ENCODE measurements at places on chromosomes 7 and 10.

DNA sequence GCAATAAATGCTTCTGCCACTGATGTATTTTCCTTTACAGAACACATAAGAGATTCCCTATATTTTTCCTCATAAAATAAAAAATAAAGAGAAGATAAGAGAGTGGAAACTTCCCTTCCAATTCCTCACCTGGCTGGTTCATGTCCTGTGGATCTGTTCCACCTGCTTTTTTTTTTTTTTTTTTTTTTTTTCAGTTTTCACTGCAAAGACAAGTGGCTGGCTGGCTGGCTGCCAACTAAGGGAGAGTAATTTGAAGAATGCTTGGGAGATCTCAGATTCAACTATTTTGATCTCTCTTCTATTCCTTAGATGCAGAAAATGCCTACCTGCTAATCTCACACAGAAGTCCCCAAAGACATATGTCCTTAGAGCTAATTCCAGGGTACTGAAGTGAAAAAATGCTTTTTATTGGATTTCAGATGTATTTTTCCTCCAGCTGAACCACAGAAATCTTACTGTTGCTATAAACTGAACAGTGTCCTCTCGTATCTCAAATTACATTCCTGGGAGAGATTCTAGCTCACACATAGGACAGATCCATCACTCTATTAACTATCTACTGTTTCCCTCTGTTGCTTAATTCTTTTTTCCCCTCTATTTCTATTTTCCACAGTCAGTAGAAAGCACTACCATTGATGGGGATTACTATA, 120.8 kb downstream of the NRCAM start:
- DNase-seq = no peak

DNA sequence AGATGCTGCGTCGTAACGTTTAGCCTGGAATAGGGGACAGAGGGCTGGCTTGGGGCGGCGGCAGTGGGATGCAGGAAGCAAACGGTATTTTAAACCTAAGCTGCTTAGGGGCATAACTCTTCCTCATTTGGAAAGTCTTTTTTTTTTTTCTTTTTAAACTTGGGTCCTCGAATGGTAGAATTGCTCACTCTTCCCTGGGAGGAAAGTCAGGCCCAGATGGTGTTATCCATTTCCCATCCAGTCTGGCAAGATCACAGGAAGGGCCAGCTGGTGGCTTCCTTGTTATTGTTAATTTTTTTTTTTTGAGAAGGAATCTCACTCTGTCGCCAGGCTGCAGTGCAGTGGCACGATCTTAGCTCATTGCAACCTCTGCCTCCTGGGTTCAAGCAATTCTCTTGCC, 56.6 kb downstream of the TMEM209 start:
- no peak for DNase-seq

GRCh38 chr7:116041615-116042014, 11.1 kb upstream of the TFEC start:
- DNase-seq = no peak

DNA sequence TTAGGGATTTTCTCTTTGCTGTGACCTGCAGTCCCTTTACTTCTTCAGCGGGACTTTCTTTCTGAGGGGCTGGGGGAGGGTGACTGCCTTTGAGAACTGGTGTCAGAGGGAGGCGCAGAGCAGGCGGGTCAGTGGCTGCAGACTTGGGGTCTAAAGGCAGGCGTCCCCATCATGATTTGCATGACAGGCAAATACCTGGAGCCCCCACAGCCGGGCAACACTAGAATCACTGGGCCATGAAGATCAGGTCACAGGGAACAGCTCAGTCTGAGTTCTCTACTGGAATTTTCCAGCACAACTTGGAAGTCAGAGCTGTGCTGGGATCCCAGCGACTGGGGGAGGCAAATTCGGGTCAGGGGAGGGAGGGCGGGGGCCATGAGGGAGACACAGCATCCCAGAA, 29.2 kb upstream of the PITRM1 start:
- no peak for DNase-seq

DNA sequence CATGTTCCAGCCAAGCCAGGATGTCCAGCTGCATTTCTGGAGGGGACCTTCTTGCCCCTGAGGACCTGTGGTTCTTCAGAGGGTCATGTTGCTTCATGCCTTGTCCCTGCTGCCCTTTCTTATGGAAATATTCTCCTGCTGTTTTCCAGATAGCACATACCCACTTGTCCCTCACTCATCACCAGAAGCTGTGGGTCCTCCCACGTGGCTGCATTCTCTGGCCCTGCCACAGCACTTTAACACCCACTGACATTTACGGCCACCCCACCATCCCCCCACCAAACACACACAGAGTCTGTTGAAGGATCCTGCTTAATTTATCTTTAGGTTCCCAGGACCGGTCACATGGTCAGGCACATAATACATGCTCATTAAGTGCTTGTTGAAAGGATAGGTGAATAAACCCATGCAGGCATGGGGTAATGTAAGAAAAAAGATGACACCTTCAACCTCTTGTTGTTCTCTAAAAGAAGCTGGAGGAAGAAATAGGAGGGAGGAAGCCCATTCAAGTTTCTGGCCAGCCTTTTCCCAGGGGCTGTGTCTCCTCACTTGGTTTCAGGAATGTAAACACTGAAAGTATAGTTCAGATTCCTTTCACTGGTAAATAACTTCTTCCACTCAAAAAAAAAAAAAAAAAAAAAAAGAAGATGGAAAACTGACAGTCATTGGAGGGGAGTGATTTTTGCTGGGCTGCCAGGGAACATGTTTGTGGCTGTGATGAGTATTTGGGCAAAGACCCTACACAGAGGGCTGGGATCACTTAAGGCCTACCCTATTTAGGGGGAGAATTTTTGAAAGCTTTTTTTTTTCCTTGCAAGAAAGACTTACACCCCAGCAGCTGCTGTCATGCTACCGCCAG, 19.8 kb upstream of the BMPER start:
- DNase-seq = no peak

DNA sequence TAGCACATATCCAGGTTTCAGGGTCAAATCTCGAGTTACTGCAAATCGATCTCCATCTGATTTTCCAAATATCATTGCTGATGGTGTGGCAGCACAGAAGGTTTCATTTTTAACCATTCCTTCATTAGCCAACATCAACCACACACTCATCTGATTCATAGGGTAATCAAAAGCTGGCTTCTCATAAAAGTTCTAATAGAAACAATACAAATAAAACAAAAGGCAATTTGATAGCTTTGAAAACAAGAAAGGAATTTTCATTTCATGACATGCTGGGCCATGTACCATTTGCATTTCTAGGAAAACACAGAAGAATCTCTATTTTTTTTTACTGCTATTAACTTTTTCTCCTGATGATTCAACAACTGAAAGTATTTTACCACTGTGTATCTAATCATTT, 147.7 kb upstream of the SLC26A5 start:
- no peak for DNase-seq

GRCh38 chr10:131978366-131978765, 3.4 kb downstream of the BNIP3 start:
- DNase-seq = no peak

GRCh38 chr7:37448636-37449361, at the start of gene ELMO1:
ELMO1 (minus strand) TSS chr7:37448864; CDS start chr7:37342690, 106,174 bp downstream.
- peak; percentile 93 for DNase-seq

GRCh38 chr7:3712841-3713240, 411.8 kb downstream of the SDK1 start:
- no peak for DNase-seq

- DNase-seq = no peak
These were observed 175.2 kb downstream of the TPST1 start for GRCh38 chr7:66380272-66380888.

DNA sequence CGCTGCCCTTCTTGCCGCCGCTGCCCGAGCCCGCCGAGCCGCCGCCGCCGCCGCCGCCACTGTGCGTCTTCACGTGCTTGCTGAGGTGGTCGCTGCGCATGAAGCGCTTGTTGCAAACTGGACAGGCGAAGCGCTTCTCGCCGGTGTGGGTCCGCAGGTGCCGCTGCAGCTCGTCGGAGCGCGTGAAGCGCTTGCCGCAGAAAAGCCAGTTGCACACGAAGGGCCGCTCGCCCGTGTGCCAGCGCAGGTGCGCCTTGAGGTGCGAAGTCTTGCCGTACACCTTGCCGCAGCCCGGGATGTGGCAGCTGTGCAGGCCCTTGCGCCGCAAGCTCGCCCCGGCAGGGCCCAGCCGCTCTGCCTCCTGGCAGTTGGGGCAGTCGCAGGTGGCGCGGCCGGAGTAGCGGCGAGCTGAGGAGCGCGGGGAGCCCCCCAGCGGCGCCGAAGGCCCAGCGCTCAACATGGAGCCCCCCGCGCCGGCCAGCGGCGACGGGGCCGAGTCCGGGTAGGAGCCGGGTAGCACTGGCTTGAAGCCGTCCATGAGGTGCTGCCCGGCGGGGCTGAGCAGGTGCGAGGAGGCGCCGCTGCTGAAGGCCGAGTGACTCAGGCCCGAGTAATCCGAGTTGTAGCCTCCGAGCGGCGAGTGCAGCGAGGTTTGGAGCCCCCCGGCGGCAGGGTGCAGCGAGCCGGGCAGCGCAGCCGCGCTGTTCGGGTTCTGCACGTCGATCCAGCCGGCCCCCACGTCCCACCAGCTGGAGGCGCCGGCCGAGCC, 2.1 kb downstream of the SP8 start:
- DNase-seq = no peak

- no peak for DNase-seq
These were observed 121.6 kb upstream of the UNC5B start for GRCh38 chr10:71090801-71091200.

GRCh38 chr7:157041004-157041403, 30.5 kb upstream of the MNX1 start:
- no peak for DNase-seq

GRCh38 chr7:114787556-114787955, 134.3 kb upstream of the MDFIC start:
- no peak for DNase-seq

DNA sequence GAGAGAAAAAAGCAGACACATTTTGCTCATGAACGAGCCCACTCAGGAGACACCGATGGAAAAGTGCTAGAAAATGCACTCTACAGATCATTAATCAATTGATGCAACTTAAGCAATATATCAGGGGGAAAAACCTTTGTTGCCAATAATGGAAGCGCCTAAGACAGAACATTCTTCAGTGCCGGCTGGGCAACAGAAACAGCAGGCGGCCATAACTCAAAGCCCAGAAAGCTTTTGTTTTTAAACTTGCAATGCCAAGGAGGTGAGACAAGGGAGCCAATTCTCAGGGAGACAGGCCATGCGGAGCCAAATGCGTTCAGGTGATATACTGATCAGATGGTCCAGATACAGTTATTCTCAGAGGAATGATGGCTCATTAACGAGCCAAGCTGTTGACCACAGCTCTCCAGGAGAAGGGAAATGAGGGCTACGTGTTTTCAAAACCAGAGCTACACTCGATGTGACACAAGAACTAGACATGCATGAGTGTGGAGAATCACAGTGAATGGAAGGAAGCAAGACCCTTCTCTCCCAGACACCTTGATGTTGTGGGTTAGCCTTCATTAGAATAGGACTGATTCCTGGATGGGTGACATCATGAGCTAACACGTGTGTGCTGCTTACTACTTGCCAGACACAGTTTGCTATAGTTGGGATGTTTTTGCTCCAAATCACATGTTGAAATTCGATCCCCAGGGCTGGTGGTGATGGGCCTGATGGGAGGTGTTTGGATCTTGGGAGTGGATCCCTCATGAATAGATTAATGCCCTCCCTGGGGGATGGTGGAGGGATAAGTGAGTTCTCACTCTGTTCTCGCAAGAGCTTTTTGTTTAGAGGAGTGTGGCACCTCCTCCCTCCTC, 79.1 kb upstream of the KCNMA1 start:
- DNase-seq = no peak

DNA sequence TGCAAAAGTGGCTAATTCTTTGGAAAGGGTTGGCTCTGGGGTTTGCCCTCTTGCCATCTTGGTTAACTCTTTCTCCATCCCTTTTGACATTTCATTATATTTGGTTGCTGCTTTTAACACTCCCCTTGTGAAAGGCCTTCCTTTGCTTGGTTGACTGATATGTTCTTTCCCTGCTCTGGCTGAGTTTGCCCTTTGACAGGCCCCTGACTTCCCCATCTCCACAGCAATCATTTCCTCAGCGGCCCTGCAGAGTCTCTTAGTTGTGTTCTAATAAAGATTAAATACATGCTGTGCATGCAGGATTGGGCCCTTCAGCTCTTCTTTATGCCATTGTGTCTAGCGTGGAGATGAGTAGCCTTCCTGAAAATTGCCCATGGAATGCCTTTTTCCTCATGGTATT, 84.5 kb upstream of the CSTF2T start:
- no peak for DNase-seq

- no peak for DNase-seq
These were observed 4.3 kb downstream of the HOXA10 start for GRCh38 chr7:27169658-27170425.

GRCh38 chr7:31455844-31456243, 58.0 kb upstream of the ITPRID1 start:
- DNase-seq = no peak

DNA sequence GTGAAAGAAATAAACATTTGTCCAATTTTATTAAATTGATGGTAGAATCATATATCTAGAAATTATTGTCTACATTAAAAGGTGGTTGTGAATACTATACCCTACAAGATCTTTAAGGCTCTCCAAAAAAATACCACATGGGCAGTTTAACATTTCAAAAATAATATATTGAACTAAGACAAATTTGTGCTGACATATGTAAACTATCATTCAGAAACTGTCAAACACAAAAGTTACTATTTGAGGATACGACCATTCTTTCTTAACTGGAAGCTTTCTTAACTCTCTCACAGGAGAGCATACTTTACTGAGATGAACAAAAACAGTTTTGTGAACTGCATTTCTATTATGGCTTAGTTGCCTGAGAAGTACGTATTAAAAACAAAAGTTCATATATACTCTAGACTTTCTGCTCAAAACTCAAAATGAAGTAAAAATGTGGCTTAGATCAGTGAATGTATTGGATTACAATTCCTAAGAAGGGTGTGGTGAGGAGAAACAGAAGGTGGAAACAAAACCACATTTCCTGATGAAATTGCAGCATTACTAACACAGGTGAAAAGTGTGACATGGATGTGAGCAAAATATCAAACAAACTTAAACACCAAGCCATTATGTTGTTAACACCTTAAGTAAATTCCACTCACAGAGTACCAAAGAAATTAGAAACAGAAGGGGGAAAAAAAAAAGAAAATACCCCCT, 138.5 kb downstream of the SEMA3A start:
- DNase-seq = no peak

DNA sequence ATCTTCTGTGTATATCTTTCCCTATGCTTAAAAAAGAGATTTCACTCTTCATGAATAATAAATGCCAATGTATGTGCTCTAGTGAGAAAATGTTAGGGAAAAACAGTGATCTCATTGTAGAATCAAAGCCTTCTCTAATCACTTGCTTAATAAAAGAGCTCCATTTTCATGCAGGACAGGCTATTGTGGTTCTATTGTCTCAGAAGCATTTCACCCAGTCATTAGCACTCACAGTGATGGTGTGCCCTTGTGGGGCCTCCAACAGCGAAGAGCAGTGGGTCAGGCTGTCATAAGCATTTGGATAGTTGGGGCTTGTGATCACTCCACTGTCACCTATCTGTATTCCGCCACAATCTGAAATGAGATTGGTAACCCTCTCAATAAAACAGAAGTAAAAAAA, 83.9 kb upstream of the RSU1 start:
- DNase-seq = no peak
